WERI-Rb-1 (cell line): ENCODE measurements at places on chromosomes 6 and 20.

DNA sequence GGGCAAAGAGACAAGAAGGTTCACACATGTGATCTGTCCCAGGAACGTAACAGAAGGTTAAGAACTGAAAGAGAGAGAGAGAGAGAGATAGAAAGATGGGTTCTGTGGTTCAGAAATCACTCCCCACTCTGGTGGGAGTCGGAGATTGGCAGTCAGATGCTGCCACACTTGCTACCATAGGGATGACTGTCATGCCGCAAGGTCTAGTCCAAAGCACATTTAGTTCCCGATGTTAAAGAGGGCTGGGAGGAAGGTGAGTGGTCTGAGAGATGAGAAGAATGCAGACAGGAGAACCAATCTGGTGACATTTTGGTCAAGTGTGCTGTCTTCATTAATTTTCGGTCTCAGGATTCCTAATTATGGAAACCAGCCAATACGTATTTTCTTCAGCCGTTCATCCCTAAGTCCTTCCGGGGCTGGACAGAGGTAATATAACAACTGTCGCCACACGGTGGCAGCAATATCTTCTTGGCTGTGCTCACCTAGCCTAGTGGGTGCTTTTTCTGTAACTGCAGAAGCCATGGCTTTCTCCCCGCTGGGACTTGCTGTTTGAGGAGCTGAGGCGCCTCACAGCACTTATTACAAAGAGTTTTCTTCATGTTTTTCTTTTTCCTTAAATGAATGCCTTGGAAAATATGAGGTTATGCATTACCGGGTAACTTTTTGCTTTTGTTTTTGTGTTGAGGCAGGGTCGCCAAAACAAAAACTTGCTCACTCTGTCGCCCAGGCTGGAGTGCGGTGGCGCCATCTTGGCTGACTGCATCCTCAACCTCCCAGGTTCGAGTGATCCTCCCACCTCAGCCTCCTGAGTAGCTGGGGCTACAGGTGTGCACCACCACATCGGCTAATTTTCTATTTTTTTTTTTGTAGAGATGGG, 46.0 kb downstream of the SLC35D3 start:
- DNase-seq: peak; percentile 85

GRCh38 chr6:107488875-107489635, 862 bp upstream of the SOBP start:
- DNase-seq: peak; percentile 44

GRCh38 chr6:121590916-121591315, 155.5 kb downstream of the GJA1 start:
- DNase-seq: no peak

DNA sequence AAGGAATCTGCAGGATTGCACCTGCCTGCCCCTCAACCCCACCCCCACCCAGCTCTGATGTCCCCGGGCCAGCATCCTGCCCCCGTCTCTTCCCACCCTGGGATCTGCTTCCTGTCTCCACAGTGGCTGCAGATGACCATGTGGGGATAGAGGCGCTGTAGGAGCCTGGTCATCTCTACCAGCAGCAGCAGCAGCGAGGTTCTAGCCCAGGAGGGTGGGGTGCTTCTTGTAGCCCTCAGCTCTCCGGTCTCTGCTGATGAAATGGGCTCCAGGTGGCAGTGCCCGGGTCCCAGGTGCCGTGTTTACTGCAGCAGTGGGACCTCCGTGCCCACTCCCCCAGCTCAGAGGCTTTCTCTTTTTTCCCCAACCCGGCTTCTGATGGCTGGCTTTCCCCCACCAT, 25.2 kb downstream of the CAPN11 start:
- no peak for DNase-seq

DNA sequence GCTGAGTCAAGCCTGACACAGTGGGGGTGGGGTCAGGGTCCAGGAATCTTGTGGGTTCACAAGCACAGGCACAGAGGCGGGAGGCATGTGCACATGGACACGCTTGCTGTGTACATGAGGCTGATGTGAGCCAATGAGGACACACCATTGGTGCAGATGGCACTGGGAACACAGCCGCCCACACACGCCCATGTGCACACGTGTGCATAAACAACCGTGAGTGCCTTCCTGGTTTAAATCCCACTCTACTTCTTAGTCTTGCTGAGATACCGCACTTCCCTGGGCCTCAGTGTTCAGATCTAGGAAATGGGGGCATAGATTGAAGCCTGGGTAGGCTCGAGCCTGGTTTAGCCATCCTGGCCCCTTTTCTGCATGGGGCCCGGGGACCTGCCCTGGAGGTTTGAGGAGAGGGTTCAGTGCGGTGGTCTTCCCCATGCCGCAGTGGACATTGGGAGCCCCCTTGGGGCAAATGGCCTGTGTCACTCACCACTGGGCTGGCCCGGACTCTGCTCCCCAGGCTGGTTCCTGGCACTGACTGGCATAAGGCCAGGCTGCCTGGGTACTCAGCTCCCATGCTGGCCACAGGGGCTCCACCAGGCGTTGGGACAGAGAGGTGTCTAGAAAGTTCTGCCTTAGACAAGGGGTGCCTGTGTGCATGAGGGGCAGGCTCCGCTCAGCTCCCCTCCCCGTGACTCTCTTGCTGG, 60.2 kb downstream of the CEBPB start:
- DNase-seq: no peak

GRCh38 chr20:13756551-13756950, 28.2 kb downstream of the ESF1 start:
- no peak for DNase-seq

- no peak for DNase-seq
Observed at GRCh38 chr6:122956376-122956775, 39.7 kb upstream of the CLVS2 start.

GRCh38 chr6:164195278-164195941, 780.9 kb downstream of the QKI start:
- no peak for DNase-seq

DNA sequence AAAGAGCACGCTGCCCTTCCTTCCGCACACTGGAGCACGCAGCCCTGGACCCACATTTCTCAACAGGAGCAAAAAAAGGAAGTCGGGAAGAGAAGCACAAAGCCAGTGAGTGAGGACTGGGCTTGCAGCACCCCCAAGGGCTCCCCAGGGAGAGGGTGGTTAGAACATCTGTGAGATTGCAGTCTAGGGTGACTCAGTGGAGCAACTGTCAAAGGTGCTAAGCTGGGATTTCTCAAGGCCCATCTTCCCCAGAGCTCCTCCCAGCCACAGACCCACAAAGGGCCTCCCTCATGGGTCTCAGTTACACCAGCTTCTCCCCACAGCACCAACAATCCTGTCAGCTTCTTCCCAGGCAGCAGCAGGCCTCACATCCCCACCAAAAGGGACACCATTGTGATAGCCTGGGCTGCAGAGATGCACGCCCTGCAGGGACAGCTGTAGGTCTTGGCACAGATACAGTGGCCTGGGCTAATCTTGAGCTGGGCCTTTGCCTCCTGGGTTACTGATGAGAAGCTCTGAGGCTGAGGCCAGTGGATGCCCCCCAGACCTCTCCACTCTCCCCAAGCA, 39.6 kb upstream of the CD93 start:
- DNase-seq: no peak

- DNase-seq: no peak
Observed at GRCh38 chr6:113645576-113645970, 211.6 kb upstream of the MARCKS start.

- DNase-seq: peak; percentile 76
Observed at GRCh38 chr20:13325033-13325432, 104.0 kb downstream of the ISM1 start.

- DNase-seq: peak; percentile 20
Observed at GRCh38 chr6:156933201-156934068, 156.3 kb downstream of the ARID1B start.

DNA sequence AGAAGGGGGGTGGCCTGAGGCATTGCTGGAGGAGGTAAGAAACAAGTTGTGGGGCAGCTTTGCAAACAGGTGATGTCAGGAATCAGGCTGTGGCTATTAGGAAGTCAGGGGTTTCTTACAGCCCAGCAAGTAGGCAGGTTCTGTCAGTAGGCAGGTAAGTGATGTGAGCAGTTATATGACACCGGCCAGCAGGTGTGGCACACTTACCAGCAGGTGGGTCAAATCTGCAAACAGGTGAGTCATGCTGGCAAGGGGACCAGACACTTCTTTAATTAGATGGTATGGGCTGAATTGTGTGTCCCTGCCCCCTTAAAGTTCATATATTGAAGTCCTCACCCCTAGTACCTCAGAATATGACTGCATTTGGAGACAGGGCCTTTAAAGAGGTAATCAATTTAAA, 16.4 kb upstream of the ENPP4 start:
- no peak for DNase-seq

DNA sequence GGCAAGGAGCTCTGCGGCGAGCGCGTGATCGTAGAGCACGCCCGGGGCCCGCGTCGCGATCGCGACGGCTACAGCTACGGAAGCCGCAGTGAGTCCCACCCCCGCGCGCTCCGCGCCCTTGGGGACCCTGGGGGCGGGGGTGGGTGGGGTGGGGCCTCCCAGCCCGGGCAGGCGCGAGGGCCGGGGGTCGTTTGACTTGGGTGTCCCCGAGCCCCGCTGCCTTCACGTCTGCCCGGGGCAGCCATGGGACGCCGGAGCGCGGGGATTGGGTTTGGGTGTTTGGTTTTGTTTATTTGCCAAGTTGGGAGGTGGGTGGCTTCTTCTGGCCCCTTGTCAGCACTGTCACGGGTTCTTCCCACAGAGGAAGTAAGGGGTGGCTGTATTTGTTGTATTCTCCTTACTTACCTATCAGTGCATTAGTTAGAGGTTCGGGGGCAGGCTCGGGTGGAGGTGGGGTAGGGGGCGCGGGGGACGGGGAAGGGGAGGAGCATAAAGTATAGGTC, 777 bp downstream of the SRSF6 start:
- no peak for DNase-seq

GRCh38 chr6:110412360-110412759, 3.0 kb downstream of the DDO start:
- DNase-seq: peak; percentile 91

- DNase-seq: no peak
Observed at GRCh38 chr20:52768694-52769093, 203.5 kb upstream of the TSHZ2 start.

DNA sequence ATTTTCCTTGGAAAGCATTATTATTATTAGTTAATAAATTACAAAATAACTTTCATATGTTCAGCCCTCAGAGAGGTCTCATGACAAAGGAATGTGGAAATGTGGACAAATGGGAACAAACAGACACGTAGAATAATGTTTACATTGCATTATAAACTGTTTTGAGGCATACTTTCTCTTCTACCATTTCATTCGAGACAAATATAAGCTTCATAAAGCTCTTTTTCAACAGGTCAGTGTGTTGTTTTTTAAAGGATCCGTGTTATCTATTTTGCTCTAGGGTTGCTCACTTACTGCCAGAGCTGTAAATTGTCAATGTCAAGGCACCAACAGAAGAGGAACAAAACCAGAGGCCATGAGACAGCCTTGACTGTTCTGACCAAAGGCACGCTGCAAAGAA, 256.8 kb downstream of the PHACTR1 start:
- no peak for DNase-seq

- DNase-seq: no peak
Observed at GRCh38 chr6:81700414-81700813, 52.1 kb downstream of the TENT5A start.

- no peak for DNase-seq
Observed at GRCh38 chr6:44042261-44042988, 84.8 kb downstream of the MRPL14 start.

DNA sequence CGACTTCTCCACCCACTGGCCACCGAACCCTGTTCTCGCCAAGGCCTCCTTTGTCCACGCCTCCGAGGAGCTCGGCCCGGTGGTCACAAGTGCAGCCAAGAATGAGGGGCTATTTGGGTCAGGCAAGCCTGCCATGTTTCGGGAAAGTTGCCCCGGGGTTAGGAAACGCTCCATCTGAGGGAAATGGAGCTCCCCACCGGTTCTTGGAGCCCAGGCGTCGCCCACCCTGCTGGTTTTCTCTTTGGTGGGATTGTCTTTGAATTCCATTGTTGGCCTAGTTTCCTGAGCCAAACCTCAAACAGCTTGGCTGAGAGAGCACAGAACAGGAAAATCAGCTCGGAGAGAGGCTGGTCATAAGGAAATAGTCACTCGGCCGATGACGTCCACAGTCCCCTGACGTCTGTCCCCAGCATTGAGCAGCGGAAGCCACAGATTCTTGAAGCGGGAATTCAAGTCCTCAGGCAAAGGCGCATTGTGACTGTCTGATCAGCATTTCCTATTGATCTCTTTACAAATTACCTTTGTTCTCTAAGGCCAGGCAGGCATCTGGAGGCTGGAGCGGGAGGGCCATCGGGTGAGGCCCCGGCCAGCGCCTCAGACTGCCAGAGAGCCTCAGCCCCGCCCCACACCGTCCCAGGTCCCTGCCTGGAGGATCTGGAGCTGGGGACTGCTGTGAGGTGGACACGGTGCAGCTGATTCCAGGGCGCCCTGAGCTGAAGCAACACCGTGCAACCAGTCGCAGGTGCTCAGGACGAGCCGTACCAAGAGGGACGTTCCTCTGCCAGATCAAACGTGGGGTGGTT, 138.6 kb downstream of the DLL1 start:
- DNase-seq: no peak

- DNase-seq: no peak
Observed at GRCh38 chr20:51710361-51710894, 57.8 kb downstream of the ATP9A start.

GRCh38 chr20:59573837-59574236, 30.5 kb upstream of the PHACTR3 start:
- no peak for DNase-seq

GRCh38 chr20:13340088-13340487, 119.0 kb downstream of the ISM1 start:
- no peak for DNase-seq

DNA sequence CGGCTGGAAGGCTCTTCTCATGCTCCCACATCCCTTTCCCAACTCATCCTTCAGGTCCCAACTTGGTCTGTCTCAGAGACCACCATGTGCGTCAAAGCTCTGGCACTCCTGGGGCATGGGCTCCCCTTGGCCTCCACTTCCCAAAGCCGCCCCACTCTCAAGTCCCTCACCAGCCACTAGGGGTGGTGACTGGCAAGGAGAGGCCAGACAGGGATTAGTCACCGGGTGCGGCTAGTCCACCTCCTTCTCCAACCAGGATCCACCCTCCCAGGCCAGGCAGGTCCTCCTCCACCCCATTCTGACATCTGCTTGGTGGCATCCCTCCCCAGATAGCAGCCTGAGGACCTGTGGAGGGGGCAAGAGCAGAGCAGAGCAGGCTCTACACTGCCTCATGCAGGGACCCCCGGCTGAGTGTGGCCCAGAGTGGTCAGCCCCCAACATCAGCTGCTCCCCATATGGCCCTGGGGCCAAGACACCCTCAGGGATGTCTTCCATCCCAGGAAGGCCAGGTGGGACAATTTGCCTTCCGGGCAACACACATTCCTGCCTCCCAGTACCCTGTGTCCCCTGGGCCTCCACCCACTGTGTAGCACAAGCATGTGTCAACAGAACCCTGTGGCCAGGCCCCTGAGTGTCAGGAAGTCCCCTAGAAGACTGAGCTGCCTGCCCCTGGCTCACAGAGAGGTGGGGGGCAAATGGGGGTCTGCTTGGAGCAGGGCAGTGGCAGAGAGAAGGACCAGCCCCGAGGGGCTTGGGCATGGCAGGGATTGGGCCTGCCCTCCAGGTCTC, 29.2 kb downstream of the YTHDF1 start:
- no peak for DNase-seq

DNA sequence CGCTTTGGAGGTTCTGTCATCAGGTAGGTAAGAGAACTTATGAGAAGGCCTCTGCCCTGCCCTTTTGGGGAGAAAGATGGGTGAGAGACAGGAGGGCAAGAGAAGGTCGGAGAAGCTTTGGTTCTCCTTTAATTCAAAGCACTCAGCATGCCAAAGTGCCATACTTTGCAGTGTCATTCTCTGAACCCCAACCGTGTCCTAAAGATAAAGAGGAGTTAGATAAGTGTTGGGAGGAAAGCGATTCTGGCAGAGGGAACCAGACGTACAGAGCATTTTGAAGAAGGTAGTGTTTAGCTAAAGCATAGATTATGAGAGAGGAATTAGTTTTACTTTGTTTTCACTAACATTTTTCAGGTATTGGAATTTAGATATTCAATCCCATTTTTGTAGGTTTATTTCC, 40.3 kb downstream of the NKAIN2 start:
- no peak for DNase-seq
